ENCODE measurements at places on chromosomes 5 and 9.
A peak's percentile ranks its signal among the peaks of the same experiment; 100 is the strongest.

- DNase-seq: peak; percentile 71
Measured at GRCh38 chr9:101601904-101602765, 7.4 kb upstream of the PPP3R2 start.

GRCh38 chr9:32579706-32580331 lies 6.9 kb upstream of the NDUFB6 start:
- DNase-seq: peak; percentile 86

DNA sequence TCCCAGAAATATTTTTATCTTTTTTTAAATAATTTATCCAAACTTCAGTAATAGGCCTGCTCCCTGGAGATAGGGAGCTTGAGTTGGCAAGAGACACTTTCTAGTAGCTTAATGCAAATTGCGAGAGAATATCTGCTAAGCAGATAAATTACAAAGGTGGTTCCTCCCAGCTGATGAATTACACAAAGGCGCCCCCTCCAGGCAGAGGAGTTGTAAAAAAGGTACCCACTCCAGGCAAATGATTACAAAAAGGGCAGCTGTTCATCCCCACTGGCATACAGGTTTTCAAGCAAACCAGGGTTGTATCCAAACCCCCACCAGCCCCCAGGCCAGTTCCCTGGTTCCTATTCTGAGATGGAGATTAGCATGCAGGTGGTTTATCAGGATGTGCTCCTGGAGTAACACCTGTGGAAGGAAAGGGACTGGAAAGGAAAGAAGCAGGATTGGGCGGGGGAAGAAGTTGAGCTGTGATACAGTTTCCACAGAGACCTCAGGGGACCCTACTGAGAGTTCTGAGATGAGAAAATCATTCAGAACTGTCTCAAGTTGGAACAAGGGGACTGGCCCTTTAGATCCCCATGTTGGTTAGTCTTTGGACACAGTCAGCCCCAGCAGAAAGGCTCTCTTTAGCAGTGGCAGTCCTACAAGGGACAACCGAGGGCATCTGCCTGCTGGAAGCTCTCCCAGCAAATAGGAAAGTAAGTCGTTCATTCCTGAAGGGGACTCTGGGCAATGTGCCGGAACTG lies 25.5 kb downstream of the ESM1 start:
- no peak for DNase-seq

DNA sequence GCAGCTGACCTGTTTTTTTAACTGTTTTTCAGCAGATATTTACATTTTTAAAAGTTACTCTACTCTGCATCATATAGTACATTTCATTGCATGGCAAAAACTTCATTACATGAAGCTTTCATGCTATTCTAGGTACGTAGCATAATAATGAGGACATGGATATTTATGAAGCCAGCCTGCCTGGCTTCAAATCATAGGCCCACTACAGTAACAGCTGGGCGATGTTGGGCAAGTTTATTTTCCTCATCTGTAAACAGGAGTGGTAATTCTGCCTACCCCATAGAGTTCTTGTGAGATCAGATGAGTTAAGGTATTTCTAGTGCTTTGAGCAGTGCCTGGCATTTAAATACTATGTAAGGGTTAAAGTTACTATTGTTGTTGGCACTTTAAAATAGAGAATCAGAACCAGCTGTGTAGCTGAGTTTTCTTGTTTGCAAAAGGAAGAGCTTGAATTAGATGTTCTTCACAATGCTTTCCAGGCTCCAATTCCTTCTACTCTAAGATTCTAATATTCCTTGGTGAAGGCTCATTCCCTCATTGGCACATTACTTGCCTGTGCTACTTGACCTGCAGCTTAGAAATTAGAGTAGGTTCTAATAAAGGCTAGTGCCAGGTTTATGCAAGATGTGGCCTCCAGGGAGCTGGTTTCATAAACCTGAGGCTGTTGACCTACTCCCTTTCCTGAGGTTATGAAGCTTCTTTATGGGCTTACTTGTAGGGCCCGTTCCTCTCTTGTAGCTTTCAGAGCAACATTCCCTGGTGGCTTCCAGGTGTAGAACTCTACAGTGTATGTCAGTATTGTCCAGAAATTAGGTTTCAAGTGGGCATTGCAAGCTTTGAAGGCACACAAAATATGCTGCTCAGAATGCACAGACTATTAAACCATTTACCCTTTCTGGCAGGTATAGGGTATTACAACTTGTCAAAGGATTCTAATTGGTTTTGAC lies 14.5 kb downstream of the ANP32B start:
- no peak for DNase-seq

- no peak for DNase-seq
Measured at GRCh38 chr9:108178318-108178717, 677.5 kb downstream of the ACTL7B start.

DNA sequence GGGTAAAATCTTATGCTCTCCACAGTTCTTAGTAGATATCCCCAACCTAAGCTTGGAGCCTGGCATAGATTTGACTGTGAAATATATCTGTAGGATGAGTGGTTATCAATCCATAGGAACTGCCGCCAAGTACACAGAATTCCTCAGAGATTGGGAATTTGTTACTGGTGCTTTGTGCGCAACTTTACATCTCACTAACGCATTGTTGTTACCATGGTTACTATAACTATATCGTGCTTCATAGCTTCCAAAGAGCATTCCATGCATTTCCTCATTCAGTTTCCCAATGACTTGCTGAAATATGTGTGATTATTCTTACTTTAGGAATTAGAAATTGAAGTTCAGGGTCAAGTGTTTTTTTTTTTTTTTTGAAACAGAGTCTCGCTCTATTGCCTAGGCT lies 9.5 kb upstream of the GGTA1 start:
- DNase-seq: no peak

- no peak for DNase-seq
Measured at GRCh38 chr9:112137066-112137465, 38.0 kb downstream of the SUSD1 start.
